ENCODE measurements at places on chromosomes 1 and 21.
A peak's percentile ranks its signal among the peaks of the same experiment; 100 is the strongest.

DNA sequence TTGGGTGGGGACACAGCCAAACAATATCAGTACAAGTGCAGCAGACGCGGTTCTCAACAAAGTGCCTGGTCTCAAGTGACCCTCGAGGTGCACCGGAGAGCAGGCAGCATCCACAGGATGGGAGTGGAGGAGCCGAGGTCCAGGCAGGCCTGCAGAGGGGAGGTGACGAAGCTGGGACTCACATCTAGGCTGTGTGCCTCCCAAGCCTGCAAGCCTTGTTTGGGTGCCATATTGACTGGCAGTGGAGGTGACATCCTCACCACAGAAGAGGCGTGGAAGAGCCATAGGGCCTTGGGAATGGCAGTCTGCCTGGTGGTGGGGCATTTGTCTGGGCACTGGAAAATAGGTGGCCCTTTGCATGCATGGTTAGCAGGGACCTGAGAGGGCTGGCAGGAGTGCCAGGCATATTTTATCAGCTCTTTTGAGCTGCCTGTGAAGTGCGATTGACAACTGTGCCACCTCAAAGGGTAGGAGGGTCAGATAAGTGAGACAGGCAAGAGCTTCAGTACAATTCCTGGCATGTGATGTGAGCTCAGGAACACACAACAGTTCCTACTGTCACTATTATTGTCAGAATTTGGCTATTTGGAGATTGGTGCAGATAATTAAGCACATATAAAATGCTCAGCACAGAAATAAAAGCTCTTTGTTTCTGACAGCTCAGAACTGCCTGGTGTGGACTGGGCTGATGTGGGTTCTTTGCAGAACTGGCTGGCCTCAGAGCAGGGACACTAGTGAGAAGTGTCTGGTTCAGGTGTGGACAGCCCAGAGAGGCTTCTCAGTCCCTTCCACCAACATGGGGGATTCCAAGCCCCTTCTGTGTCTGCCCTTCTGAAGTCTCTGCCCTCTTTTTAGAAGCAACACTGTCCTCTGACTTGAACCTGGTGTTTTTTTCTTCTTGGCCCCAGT lies 347.6 kb upstream of the AJAP1 start:
- DNase-seq = no peak

DNA sequence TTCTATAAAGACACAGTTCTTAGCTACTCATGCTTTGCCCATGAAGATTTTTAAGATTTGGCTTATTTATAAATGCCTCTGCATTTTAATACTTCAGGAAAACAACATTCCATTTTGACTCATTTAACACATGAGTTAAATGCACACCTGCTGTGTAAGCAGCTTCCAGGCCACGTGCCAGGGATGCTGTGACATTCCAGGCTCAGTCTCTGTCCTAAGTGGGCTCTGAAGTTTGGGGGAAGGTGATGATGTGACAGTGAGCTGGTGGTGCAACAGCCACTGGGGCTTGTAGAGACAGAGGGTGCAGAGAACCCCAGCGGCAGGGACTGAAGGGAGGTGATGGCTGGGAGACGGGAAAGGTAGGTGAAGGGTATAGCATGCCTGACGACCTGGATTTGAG lies 40.7 kb downstream of the HHAT start:
- no peak for DNase-seq

DNA sequence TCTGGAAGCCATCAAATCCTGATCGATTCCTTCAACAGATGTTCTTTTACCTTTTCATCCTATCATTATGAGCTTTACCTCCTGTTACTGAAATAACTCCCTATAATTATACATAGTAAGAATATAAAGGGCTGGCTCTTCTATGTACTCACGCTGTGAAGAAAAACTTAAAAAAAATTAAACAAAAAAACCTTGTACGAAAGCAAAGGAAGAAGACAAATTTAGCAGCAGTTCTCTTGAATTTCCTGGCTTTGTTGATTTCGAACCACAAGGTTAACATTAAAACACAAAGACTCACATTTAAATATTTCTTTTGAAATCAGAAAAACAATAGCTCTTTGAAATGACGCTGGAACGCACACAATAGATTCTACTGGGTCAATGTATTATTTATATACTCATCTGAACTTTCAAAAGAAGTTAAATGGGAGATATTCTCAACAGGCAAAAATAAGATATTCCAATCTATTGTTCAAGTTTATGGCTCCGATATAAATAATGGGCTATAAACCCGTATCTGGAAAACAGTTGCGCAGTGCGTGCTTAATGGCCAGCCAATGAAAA lies 13.6 kb upstream of the SPEN start:
- DNase-seq = no peak

DNA sequence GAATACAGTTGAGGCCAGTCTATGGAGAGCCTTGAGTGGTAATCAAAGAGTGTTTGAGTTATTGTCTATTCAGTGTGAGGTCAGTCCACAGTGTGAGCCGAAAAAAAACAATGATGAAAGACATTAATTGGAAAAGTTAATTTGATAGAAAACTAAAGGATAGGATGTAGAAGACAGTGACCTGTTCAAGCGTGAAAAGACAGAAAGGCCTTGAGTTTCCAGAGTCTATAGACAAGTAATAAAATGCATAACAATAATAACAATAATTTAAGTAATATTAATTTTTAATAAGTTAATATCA lies 90.4 kb downstream of the SLC30A10 start:
- DNase-seq = no peak

- no peak for DNase-seq
Measured at GRCh38 chr21:36465478-36465877, 14.4 kb downstream of the CLDN14 start.

DNA sequence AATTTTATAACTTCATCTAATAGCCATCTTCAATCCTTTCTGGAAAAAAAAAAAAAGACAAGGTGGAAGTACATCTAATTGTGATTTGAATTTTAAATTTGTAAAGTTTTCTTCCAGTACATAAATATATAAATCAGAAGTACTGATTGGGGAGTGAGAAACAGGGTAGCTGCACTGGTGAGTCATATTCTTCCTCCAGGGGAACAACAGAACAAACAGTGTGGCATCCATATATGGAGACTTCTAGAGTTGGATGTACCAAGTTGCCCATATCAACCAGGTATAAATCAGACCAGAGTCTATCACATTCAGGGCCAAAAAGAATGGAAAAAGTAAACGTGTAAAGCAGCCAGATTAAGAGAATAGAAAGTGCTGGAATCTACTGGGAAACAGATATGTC lies 66.0 kb upstream of the NRIP1 start:
- no peak for DNase-seq

- DNase-seq = no peak
Measured at GRCh38 chr1:243883551-243883950, 33.5 kb upstream of the AKT3 start.

GRCh38 chr1:113269168-113269963 lies 120.9 kb upstream of the MAGI3 start:
- DNase-seq = no peak

DNA sequence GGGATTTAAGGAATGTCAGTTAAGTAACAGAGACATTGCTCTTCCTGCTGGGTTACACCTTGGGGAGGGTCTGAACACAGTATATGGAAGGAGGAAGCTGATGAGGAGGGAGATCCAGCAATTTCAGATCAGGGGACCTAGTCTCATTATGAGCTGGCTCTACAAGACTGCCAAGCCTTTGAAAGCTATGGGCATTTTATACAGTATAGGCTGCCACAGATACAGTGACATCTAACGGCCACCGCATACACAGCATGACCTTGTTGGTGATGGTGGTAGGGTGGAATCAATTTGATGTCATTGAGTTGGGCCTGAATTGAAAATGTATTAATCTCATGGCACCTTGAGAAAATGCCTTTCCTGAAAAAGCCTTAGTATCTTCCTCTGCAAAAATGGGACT lies 22.6 kb upstream of the ZP4 start:
- no peak for DNase-seq

GRCh38 chr1:234200566-234200965 lies 172.7 kb upstream of the COA6 start:
- no peak for DNase-seq

GRCh38 chr1:95116580-95117206 lies 462 bp upstream of the TLCD4 start:
- peak; percentile 42 for DNase-seq

- DNase-seq = no peak
Measured at GRCh38 chr1:19656134-19656779, 8.4 kb upstream of the HTR6 start.

GRCh38 chr21:16522548-16522947 lies 792.8 kb downstream of the USP25 start:
- DNase-seq = no peak

GRCh38 chr1:219490566-219490965 lies 122.3 kb downstream of the ZC3H11B start:
- DNase-seq = no peak

DNA sequence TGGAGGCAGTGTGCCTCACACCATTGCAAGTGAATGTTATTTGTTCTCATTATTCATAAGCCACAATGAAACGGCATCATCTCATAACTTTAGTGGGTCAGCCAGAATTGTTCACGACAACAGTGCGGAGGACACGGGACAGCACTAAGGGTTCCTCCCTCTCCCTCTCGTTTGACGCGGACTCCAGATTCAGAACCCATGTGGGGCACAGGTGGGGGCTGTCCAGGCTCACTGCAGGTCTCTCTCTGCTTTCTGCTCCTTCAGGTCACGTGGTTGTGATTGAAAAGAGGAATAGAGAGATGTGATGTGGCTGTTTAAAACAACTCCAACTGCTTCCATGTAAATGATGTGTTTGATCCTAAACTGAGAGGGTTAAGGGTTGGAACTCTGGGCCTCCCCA lies 13.5 kb downstream of the RUNX1 start:
- DNase-seq = no peak

All from CD4-positive, alpha-beta T cell treated with Interleukin-6 at 100 ng/mL for 8 hours (primary cell).